Activated CD4-positive, alpha-beta T cell treated with anti-CD3 and anti-CD28 coated beads, Interleukin-2, amount 50 U/mL, for 4 hours (primary cell): ENCODE measurements at places on chromosomes 4 and X.

GRCh38 chrX:49206543-49206942 is 6.5 kb upstream of the SYP start:
- no peak for DNase-seq

DNA sequence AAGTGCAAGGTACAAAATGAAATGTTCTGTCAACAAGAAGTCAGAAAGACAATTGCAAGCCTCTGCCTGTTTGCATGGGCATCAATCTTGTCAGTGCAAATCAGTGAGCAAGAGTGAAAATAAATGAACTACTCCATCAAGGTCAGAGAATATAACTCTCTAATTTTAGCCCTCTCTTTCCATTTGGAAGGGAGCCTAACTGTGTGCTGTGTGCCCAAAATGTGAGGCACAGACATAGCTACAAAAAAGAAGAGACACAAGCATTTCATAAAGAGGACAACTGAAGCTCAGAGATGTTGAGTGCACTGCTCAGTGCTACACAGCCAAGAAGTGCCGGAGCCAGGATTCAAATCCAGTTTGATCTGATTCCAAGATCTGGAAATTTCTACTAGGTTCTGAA is 114.3 kb downstream of the SLC2A9 start:
- DNase-seq = no peak

- DNase-seq = no peak
Measured at GRCh38 chr4:141763374-141763773, 127.0 kb downstream of the IL15 start.

DNA sequence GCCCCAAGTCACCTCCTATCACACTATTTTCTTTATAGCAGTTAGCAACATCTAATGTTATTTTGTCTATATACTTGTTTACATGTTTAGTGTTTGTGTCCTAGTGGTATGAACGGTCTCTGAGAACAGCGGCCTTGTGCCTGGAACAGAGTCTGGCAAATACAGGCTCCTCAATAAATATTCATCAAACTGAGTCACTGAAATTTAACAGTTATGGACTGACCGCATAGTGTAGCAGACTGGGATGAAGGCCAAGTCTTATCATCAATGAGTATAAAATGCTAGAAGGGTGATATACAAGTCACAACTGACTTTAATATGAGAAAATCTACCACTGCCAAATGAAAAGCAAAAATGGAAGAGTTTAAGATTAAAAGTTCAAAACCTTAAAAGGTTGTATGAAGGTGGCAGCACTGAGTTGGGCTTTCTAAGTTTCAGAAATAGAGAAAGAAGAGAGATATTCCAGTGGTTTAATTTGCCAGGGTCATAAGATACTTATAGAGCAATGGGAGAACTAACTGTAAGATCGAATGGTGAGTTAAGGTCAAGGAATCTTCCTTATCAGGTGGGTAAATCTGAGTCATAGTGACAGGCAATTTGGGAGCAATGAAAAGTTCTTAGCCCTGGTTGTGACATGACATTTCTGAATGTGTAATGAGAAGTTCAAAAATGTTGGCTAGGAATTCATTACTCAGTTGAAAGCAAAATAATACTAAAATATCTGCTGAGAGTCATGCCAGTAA is 34.9 kb downstream of the ELOVL6 start:
- DNase-seq = no peak

DNA sequence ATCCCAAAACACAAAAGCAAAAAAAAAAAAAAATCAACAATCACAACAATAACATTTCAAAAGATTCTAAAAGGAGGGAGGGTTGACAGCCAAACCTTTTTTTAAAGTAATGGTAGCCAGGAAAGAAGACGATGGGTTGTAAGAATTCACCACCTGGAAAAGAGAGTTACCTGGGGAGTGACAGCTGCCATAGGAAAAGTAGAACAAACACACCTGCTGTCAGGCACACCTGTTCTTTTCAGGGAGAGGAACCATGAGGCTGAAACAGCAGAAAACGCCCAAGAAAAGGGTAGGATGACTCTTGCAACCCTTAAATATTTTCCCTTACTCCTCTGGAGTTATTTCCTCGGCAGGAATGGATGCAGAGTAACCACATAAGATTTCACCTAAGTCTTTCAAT is 388.4 kb upstream of the TEX13C start:
- no peak for DNase-seq

DNA sequence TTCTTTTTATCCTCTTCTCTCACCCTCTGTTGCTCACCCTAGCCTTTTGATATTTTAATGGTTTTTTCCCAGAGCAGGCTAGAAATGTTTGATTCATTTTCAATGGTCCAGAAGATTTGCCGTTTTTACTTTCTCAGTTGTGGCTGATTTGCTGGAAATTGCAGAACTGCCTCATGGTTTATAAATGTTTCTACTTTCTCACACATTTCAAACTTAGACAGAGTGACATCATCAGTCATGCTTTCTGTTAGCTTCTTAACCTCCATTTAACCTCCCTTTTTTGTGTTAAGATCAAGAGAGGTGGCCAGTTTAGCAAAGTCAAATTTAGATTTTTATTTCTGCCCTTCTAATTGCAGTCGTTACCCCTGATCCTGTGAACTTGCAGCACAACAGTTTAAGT is 8.7 kb downstream of the RXFP1 start:
- no peak for DNase-seq

GRCh38 chr4:10276152-10276551 is 159.6 kb upstream of the WDR1 start:
- DNase-seq = no peak

DNA sequence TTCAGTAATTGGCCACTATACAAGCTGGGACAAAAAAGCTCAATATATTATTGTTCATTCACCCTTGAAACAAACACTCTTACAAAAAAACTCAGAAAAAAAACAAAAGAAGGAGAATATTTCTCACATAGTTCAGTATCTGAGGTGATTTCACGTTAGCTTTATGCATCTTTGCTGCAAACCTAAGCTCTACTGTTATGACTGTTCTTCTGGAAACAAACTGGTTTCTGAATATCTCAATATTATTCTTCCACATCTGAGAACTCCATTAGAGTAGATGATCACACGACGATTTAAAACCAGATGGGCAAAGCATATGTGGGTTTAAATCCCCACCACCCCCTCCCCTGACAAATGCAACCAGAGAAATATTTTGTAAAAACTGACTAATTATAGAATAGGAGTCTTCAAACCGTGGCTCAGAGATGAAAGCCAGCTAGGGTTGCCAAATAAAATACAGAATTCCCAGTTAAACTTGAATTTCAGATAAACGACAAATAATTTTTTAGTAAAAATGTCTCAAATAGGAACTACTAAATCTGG is 182.0 kb upstream of the FAM241A start:
- no peak for DNase-seq

GRCh38 chrX:134520860-134521390 is 61.0 kb downstream of the HPRT1 start:
- DNase-seq = no peak

- no peak for DNase-seq
Measured at GRCh38 chrX:10759141-10759799, 138.9 kb upstream of the MID1 start.

DNA sequence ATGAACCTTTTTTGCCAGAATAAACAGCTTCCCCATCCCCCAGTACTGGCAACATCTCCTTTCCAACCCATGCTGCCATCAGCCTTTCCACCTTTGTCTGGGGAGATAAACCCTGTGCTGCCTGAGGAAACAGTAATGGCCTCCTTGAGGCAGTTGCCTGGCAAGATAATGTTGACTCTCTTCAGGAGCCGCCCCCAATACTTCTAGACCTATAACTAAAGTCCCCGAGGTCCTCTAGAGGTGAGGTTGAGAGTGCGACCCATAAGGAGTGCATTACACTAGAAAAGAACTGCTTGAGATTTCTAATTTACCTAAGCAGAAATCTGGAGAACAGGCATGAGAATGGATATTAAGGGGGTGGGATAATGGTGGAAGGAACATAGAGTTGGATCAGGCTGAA is 963.2 kb upstream of the PCDH7 start:
- DNase-seq = no peak

DNA sequence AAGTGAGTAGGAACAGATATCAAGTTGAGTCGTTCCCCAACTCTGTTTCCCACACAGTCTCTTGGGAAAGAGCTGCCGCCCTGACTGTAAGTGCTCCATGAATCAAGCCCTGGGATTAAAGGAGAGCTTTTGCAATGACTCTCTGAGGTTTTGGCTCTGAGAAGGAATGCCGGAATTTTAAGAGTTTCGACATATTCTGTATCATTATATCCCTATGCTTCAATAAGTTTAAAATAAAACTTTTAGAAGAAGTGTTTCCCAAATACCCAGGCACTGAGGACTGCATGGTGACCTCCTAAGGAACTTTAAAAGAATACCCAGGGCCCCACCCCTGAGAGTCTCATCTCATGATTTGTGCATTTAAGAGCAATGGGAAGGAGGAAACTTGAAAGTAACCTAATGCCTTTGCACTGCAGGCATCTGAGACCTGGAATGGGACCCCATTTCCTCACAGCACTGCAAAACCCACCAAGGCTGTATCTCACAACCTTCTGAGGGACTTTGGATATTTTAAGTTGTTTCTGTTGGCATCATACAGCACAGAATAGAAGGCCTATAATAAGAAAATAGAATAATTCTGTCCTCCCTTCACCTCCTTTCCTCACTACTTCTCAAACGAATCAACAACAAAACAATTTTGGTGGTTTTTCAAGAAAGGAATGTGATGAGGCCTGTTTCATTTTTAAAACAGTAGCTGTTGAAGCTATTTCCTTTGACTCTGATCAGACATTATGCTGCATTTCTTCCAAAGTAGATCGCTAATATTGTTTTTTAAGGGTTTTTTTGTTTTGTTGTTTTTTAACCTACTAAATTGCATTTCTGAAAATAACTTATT is 121.2 kb downstream of the GASK1B start:
- no peak for DNase-seq

DNA sequence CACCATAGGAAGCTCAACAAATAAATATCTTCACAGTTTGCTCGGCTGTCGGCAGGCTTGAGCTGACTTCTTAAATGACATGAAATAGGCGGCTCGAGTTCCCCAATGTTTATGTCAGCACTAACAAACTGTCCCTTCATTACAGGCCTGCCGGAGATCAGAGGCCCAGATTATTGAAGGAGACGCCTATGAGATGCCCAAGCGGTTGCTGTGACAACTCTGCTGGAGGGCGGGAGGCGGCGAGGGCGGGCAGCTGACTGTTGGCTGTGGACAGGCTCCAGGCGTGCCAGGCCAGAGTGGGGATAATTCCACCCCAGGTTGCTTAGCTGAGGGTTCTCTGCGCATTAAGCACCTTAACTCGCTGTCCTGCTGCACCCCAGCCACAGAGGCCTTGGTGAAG is 39.2 kb upstream of the MSX1 start:
- no peak for DNase-seq
